ENCODE measurements at places on chromosomes 13 and 19.

- DNase-seq, result no peak
These were observed 5.8 kb downstream of the CHST8 start for GRCh38 chr19:33627526-33627925.

DNA sequence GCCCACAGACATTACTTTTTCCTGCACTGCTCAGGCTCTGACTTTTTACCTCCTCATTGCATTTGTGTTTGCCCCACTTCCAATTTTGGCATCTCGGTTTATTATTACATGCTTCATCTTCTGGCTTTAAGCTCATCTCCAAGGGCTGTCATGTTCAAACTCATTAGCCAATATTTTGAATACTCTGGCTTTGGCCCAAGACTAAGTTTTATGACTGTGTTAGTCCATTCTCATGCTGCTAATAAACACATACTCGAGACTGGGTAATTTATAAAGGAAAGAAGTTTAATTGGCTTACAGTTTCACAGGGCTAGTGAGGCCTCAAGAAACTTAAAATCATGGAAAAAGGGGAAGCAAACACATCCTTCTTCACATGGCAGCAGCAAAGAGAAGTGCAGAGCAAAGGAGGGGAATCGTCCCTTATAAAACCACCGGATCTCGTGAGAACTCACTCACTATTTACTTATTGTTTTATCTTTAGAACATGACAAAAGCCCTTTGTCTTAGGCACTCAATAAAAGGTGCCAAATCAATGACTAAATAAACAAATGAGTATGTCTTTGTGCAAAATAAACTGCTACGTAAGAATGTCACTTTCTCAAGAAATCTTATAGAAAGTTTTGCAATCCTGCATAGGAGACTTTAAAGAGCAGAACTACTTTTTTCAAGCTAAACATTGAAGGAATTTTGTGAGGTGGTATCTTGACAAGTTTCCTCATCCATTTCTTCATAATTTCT is 233.4 kb upstream of the SPRY2 start:
- DNase-seq, result no peak

DNA sequence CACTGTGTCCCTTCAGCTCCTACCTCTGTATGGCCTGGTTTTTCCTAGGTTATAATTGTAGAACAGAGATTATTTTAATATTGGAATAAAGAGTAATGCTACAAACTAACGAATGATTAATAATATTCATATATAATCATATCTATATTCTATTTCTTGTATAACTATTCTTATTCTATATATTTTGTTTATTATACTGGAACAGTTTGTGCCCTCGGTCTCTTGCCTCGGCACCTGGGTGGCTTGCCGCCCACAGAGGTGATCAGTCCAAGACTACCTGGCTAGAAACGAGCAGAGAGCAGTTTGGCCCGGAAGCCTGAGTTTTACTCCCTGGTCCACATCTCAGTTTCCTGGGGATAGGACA is 3.9 kb upstream of the SLC27A1 start:
- DNase-seq, result no peak

- DNase-seq, result no peak
These were observed 9.3 kb downstream of the GP6 start for GRCh38 chr19:55028757-55029156.

DNA sequence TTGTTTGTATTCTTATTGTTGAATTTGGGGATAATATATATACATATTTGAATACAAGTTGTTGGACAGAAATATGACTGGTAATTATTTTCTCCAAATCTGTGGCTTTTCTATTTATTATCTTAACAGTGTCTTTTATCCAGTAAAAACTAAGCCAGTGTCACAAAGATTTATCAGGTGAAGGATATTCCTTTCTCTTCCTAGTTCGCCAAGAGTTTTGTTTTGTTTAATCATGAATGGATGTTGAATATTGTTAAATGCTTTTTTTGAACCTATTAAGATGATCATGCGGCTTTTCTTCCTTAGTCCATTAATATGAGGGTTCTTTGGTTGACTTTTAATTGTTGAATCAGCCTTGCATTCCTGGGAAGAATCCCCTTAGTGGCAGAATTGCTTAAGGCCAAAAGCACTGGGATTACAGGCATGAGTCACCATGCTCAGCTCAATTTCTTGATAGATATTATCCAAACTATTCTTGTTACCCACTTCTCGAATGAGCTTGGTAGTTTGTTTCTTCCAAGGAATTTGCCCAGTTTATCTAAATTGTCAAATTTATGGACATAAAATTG is 53.3 kb downstream of the TEX26 start:
- no peak for DNase-seq

GRCh38 chr13:39040206-39040605 is 1.9 kb downstream of the NHLRC3 start:
- DNase-seq, result no peak

GRCh38 chr13:49246850-49247642 is 679 bp upstream of the CDADC1 start:
- no peak for DNase-seq

DNA sequence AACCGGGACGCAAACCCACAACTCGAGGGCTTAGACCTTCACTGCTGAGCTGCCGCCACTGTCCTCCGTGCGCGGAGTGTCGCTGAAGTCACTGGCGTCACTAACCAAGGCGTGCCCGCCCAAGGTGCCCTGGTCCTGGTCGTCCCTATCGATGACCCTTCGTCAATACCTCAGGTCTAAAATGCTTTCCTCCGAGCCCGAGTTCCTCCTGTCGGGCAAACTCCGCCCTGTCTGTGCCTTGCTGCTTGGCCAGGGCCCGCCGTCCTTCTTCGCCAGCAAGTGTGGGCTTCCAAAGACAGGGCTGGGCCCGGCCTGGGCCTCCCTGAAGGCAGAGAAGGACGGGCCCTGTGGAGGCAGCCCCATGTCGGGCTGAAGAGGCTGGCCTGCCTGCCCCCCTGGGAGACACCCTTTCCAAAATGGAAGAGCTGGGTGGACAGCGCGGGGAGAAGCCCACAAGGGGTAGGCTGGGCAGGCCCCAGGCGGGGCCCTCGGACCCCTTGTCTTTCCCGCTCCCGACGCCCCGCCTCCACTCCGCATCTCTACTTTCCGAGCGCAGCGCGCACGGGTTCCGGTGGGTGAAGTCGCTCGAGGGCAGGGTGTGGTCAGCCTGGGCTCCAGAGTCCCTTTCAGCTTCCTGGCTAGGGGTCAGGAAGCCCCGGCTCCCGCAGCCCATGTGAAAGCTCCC is 13.4 kb downstream of the RB1 start:
- no peak for DNase-seq

GRCh38 chr13:45063261-45063860 is 56.9 kb upstream of the GTF2F2 start:
- DNase-seq, result no peak

- peak; percentile 68 for DNase-seq
These were observed 13.1 kb upstream of the SLC1A6 start for GRCh38 chr19:14992780-14993179.

GRCh38 chr13:96238861-96239260 is 149.0 kb downstream of the HS6ST3 start:
- no peak for DNase-seq

GRCh38 chr19:38904581-38905539 is 5.1 kb downstream of the NFKBIB start:
- no peak for DNase-seq

- DNase-seq, result no peak
These were observed 394.3 kb downstream of the FOXO1 start for GRCh38 chr13:40271931-40272775.

- no peak for DNase-seq
These were observed 843 bp downstream of the ZNF610 start for GRCh38 chr19:52336791-52337381.
